Lower leg skin (tissue), 4 donors: ENCODE measurements at places on chromosomes 2 and 18. TPM values are rescaled to one million over a fixed set of nuclear protein-coding genes. Genes with fewer than 3 reads are reported as not detected.

Gene ALK
- total RNA-seq: not detected

Gene APOB
- total RNA-seq: 3.2 TPM

Gene MEP1B
- not detected for total RNA-seq

Gene CRYGD
- not detected for total RNA-seq

Gene TRPM8
- 0.46 TPM for total RNA-seq

Gene MAP3K20
- 37.7 TPM for total RNA-seq

Gene KCMF1
- total RNA-seq: 37.7 TPM

Gene ANKRD29
- 0.99 TPM for total RNA-seq

Gene IL1R2
- total RNA-seq: 106 TPM

Gene USP40
- 38.7 TPM for total RNA-seq

Gene CCDC74B
- 4.0 TPM for total RNA-seq

Gene SEMA4F
- total RNA-seq: 4.5 TPM

Gene CHST9
- total RNA-seq: 0.08 TPM

Gene HADHB
- 114 TPM for total RNA-seq

- no peak for DNase-seq
Observed at GRCh38 chr2:98378196-98378595, 31.9 kb downstream of the CNGA3 start.

GRCh38 chr18:23718243-23718720 lies 29.0 kb downstream of the LAMA3 start:
- no peak for DNase-seq

- no peak for DNase-seq
Observed at GRCh38 chr2:44748-45341, 1.5 kb downstream of the FAM110C start.

GRCh38 chr2:159438284-159438683 lies 151.8 kb upstream of the WDSUB1 start:
- no peak for DNase-seq

- no peak for DNase-seq
Observed at GRCh38 chr2:65363879-65364666, 68.3 kb downstream of the SPRED2 start.

DNA sequence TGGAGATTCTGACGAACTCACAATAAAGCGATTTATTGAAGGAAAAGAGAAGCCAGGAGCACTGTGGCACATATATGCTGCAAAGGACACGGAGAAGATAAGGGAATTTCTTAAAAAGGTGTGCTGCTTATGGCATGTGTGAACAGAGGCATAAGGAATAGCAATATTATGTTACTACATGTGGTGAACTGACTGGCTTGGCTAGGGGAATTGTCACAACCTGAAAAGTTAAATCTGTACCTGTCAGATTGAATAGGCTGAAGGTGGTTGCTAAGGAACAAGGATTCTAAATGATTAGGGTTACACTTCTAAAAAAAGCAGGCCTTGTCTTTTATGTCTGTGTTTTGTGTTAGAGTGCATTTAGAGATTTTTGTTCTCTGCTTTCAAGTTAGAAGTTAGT lies 48.4 kb downstream of the KDM3A start:
- DNase-seq: no peak

DNA sequence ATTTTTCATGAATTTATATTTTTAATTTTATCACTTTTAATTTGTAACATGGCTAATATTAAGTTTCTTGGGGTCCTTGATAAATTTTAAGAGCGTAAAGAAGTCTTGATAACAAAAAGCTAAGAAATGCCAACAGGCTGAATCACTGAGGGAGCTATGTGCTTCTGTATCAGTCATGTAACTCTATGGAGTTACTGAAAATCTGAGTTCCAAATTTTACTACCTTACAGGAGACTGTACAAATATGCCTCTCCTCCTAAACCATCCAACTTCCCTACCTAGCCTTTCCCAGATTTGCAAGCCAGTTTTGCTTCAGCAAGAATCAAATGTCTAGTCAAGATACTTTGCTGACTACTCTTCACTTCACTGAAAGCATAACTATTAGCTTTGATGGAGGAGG lies 35.7 kb downstream of the FEZ2 start:
- no peak for DNase-seq

GRCh38 chr18:80042785-80043184 lies 8.6 kb downstream of the RBFA start:
- no peak for DNase-seq

DNA sequence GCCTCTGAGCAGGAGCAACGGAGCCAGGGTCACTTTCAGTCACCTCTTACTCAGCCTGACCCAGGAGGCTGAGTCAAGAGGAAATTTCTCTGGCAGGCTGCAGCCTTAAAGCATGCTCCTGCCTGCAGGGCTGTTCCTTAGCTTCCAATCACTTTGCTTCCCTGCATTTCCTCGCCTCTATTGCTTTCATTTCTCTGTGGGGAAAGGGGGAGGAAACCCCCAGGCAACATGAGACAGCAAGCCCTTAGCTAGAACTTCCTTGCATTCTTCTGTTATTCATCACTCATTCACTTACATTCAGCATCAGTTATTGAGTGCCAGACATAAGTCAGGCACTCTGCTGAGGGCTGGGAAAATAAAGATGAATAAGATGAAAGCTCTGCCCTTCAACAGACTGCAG lies 13.0 kb downstream of the XDH start:
- DNase-seq: no peak

DNA sequence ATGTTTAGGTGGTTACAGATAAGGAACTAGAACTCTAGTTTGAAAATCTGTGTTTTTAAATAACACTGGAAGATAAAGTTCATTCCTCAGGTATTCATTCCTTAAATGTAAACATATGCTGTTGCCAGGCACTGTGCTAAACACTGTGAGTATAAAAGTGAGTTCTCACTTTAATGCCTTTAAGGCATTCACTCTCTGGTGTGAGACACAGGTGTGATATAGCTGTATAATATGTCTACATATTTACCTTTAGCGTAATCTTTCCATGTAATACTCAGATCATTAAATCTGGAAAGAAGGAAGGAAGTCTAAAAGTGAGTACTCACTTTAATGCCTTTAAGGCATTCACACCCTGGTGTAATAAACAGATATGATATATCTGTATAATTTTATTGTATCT lies 472.6 kb downstream of the PARD3B start:
- no peak for DNase-seq

GRCh38 chr2:238289574-238289973 lies 1.2 kb upstream of the PER2 start:
- no peak for DNase-seq

GRCh38 chr2:159409116-159409800 lies 122.8 kb upstream of the WDSUB1 start:
- DNase-seq: no peak

GRCh38 chr2:129821445-129821844 lies 158.0 kb upstream of the RAB6C start:
- DNase-seq: no peak

DNA sequence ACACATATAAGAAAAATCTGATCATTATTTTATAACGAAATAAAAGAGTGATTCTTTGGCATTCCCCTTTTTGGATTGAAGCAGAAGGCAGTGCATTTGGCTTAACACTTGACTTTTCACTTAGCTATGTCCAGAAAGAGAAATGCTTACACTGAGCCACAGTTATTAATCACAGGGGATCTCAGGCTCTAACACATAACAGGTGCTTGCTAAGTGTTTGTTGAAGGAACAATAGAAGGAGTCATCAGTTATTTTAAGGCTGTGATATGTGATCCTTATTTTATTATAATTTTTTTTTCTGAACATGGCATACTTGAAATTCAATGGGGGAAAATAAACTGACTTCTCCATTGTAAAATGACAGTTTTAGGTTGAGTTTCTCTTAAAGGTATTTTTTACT lies 209.5 kb downstream of the UBE2E3 start:
- no peak for DNase-seq

- DNase-seq: no peak
Observed at GRCh38 chr2:46257476-46257875, 39.7 kb upstream of the EPAS1 start.

DNA sequence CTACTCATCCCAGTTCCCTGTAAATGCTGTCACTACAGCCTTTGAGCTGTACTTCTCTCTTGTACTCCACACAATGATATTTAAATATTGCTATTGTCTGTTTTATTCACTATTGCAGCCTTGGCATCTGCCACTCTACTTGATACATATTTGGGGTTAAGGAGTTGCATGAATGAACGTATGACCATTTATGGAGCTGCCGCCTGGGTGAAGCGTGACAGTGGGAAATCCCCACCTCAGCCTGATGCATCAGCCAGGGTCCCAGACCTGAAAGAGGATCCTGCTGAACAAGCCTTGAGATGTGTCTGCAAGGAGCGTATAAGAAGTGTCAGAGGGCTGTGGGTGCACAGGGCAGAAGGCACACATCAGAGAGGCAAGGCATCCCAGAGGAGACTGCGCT lies 39.1 kb downstream of the MRPL35 start:
- DNase-seq: no peak

DNA sequence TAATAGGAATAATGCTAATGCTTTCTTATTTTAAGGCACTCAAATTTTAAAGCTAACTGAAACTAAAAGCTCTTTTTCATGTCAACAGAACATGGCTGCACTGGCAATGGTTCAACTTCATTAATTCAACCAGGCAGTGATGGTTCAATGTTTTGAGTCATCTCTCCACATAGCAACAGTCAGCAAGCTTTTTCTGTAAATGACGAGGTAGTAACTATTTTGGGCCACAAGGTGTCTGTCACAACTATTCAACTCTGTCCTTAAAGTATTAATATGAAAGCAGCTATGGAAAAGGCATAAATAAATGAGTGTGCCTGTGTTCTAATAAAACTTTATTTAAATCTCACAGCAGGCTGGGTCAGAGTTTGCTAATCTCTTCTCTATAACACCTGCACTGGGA lies 1425.6 kb upstream of the PIK3C3 start:
- no peak for DNase-seq

- DNase-seq: no peak
Observed at GRCh38 chr2:126307740-126308139, 348.2 kb upstream of the GYPC start.

- DNase-seq: no peak
Observed at GRCh38 chr2:128969374-128969773, 650.7 kb upstream of the HS6ST1 start.

GRCh38 chr18:56200381-56200911 lies 437.9 kb downstream of the TXNL1 start:
- DNase-seq: no peak

GRCh38 chr2:230767862-230768388 lies 55.3 kb downstream of the CAB39 start:
- no peak for DNase-seq

- no peak for DNase-seq
Observed at GRCh38 chr2:41958775-41959174, 89.0 kb upstream of the PKDCC start.

- no peak for DNase-seq
Observed at GRCh38 chr2:29033172-29033571, 41.2 kb downstream of the PCARE start.

- DNase-seq: no peak
Observed at GRCh38 chr2:170177950-170178781, at the start of gene MYO3B. Gene MYO3B, plus strand, starts transcription at chr2:170178147. Its CDS starts 141 bp downstream, at chr2:170178288.

DNA sequence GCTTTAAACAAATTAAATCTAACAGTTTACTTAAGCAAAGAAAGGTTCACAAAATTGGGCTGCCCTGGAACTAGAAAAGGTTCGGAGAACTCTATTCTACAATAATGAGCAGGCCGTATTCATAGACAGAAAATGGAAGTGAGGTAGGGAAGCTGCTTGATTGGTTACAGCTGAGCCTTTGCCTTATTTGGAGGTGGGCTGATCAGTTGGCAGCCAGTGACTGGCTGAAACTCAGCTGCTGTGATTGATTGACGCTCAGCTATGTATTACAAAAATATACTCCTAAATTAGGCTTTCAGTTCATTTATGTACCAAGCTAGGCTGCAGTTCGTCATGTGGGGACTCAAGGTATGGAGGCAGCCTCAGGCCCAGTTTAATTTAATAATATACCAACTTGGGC lies 42.3 kb upstream of the TTR start:
- no peak for DNase-seq

GRCh38 chr18:919078-919477 lies 14.4 kb downstream of the ADCYAP1 start:
- DNase-seq: no peak

DNA sequence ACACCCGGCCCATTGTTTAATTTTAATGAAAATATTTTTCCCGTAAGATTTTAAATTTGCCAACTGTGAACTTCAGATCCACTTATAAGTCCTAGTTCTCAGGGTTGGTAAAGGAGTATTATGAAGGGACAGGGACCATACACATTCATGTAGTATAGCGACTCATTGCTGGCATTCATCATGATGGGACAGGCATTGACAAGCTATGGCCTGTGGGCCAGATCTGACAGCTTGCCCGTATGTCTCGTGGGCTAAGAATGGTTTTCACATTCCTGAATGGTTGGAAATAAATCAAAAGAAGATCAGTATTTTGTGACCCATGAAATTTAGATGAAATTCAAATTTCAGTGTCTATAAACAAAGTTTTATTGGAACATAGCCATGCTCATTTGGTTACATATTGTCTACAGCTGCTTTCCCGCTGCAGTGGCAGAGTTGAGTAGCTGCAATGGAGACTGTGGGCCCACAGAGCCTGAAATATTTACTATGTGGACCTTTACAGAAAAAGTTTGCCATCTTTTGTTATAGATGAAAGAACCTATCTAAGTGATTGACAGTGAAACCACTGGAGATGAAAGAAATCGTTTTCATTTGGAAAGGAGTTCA lies 4.1 kb downstream of the RAPGEF4 start:
- no peak for DNase-seq

- no peak for DNase-seq
Observed at GRCh38 chr2:150110548-150110947, 376.9 kb downstream of the RND3 start.

DNA sequence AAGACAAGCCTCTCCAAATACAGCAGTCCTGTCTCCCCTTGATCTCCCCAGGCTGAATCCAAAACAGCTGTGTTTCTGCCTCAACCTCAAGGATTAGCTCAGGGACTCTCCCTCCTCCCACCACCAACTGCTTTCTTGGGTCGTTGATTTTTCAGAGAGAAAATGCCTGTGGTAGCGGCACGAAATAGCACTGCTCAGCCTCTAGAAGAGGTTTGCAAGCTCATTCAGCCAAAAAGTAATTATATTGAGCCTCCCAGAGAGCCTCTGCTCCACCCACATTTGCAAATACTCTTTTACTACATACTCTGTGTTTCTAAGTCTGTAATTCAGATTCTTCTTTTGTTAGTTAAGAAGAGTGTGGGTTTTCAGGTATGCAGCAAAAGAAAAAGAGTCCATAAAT lies 396.4 kb upstream of the TNP1 start:
- no peak for DNase-seq
